Cortex of kidney (tissue), 1 donor: ENCODE measurements at places on chromosomes 4 and X.

- no peak for DNase-seq
Measured at GRCh38 chr4:1978226-1978625, 30.5 kb downstream of the NELFA start.

DNA sequence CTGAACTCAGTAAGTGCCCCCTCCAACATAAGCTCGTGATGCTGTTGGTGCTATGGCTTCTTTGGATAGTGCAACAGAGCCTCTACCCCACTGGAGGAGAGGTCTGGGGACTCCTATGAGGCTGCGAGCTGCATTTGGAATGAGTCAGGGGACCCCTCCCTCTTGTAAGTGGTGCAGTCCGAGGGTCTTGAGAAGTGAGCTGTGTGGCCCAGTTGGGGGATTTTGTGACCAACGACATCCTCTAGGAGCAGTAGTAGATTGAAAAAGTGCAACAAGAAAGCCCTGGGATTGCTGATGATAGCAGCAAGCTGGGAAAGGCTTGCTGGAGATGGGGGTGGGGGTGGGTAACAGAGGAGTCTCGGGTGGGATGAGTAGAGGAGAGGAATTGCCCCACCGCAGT lies 3.1 kb downstream of the FRMPD3 start:
- no peak for DNase-seq

- DNase-seq, result no peak
Measured at GRCh38 chr4:183287309-183287659, 32.8 kb downstream of the CLDN22 start.

GRCh38 chr4:106494066-106494465 lies 125.5 kb upstream of the GIMD1 start:
- no peak for DNase-seq

GRCh38 chr4:58113126-58113525 lies 1002.9 kb upstream of the IGFBP7 start:
- DNase-seq, result no peak

DNA sequence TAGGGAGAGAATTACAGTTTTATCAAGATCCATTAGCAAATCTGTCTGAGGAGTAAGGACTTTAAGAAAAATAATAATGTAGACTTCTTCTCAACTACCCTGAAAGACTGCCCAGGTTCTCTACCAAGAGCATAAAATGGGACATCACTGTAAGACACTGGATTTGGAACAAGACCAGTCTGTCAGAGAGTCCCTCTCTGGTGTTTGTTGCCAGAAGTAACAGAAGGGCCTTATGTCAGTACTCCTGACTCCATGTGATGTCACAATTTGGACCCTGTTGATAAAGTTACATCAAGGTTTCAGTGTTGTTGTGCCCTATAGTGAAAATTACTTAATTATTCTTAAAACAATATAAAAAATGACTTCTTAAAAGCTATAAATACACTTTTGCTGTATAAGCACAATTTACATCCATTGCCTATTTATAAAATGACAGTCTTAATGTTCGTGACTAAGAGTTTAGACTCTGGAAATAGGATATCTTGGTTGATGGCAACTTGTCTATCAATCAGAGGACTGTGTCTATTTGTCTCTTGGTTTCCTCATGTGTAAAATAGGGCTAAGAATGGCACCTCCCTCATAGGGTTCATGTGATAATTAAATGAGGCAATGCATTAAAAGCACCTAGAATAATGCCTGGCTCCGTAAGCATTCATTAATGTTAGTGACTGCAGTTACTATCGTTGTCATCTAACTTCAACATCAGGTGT lies 57.8 kb downstream of the RS1 start:
- DNase-seq, result no peak

GRCh38 chr4:31334086-31334910 lies 614.1 kb downstream of the PCDH7 start:
- no peak for DNase-seq

DNA sequence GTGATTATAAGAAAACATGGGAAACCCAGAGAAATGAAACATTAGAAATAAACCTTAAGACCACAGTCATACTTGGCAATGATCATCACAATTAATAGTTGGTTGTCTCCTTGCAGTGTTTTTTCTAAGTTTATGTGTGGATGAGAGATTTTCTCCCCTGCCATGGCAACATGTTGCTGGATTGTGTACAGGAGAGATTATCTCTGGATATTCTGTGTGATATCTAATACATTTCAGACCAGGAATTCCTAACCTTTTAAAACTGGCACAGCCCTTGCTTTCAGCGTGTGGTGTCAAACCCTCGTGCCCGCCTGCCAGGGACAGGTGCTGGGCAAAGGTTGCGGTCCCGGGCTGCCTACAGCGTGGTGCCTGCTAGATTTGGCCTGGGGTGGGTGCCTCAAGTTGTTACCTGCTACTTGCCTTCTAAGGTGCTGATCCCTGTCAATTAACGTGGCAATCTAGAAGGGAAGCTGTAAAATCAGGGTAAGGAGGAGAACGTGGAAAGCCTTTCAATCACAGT lies 100.5 kb downstream of the TMEM131L start:
- no peak for DNase-seq

DNA sequence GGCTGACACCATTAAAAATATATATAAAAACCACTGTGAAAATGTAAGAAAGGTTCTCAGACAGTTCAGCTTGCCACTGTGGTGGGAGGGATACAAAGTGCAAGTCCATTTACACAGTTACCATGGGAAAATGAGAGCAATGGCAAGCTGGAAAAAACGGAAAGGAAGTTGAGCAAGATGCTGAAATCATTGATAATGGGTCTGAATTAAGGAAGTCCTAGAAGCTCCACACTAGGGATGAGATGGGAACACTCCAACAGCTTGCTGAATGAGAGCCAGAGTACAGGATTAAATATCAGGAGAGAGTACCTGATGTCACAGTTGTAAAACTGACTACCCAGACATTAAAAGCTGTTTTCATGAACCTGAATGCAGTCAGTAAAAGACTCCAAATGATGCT lies 218.6 kb downstream of the PRDM5 start:
- DNase-seq, result no peak

DNA sequence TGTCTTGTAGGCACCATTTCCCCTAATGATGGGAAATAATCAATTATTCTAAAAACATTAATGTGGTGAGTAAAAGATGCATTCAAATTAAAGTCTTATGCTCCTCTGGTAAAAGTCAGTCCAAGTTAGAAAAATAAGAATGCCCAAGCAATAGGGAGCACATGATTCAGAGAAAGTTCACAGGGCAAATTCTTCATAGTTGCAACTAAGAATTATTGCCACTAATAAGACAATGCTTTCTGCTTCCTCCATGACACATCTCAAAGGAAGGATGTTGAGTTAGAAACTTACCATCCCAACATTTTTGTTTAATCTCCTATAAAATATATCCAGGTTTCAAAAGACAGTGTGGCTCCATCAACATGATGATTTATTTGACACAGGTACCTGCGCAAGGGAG lies 26.3 kb downstream of the PHOX2B start:
- DNase-seq, result no peak

DNA sequence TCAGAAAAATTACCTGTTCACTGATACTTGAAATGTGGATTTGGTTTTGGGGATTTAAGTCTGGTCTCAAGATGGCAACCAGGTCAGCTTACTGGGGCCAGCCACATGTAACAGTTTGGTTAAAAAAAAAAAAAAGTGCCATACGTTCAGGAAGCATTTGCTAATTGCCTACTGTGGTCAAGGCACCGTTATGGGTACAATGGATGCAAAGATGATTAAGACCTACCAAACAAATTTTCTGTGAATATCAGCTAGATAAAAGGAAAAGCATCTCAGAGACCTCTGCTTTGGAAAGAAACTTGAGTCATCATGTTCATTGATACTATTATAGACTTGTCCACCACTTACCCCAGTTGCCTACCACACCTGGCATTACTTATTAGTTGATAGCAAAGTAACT lies 80.9 kb downstream of the FNIP2 start:
- DNase-seq, result no peak

DNA sequence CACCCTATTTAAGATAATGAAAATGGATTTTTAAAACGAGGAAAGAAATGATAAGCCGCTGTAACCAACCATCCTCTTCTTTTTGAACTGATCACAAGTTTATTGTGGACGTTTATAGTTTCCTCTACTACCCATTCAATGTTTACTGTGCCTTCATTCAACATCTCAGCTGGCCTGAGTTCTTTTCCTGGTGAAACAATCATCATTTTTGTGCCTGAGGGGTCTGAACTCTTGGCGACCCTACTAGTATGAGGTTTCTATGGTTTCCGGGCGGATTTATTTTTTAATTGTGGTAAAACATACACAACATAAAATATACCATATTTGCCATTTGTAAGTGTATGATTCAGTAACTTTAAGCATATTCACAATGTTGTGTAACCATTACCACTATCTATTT lies 100.7 kb downstream of the SPRY1 start:
- no peak for DNase-seq

GRCh38 chr4:89024051-89024675 lies 32.8 kb downstream of the FAM13A start:
- DNase-seq, result no peak

DNA sequence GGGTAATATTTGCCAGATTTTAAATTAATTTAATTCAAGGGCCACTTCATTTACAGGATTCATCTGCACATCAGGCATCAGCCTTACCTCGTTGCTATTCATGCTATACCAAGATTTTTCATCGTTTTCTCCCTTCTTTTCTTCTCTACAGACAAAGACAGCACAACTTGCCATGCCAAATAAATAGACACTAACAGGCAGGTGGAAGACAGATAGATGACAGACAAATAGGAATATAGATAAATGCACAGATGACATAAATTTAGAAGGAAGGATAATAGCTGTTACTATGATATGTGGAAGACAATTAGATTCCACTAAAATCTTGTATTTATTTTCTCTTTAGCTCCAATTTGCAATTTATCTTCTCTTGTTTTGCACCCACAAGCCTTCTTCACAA lies 164.5 kb upstream of the ARX start:
- DNase-seq, result no peak
